ENCODE measurements at places on chromosomes 7 and 10.

GRCh38 chr10:70891627-70892026, 3.3 kb upstream of the PCBD1 start:
- DNase-seq, result no peak

DNA sequence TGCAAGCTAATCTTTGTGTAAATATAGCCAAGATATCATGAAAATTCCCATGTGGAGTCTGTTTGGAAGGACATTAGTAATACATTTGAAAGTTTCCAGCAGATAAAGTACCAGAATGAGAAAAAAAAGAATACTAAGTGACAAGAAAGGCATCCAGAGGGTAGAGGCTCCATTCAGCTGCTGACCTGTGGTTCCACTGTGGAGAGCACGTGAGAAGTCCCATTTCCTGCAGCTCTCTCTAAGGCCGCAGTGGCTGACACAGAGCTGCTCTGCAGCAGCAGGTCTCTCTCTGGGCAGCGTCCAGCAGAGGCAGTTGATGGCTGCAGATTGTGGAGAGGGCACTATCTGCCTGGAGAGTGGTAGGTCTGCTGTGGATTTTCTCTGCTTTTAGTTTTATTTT, 100.1 kb upstream of the TMEM72 start:
- no peak for DNase-seq

- DNase-seq, result no peak
Measured at GRCh38 chr7:132858251-132858650, 223.6 kb downstream of the CHCHD3 start.

DNA sequence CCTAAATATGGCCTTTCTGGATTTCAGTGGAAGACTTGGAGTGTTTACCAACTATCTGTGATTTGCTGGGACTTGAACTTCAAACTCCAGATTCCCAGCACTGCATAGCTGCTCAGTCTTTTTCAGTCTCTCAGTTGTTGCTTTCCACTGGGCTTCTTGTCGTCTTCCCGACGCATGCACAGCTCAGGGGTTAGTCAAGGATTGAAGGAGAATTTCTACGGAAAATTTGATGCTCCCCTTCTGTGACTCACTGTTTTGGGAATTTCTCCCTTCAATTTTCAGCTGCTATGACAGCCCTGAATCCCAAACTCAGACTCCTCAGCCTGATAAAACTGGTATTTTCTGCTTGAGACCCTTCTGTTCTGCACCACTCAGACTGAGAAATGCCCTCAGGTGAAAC, 91.7 kb downstream of the CYP26A1 start:
- no peak for DNase-seq

GRCh38 chr10:95374597-95375209, 83.9 kb upstream of the PDLIM1 start:
- DNase-seq, result peak; percentile 31

- DNase-seq, result no peak
Measured at GRCh38 chr7:116981939-116982338, 28.6 kb downstream of the ST7 start.

DNA sequence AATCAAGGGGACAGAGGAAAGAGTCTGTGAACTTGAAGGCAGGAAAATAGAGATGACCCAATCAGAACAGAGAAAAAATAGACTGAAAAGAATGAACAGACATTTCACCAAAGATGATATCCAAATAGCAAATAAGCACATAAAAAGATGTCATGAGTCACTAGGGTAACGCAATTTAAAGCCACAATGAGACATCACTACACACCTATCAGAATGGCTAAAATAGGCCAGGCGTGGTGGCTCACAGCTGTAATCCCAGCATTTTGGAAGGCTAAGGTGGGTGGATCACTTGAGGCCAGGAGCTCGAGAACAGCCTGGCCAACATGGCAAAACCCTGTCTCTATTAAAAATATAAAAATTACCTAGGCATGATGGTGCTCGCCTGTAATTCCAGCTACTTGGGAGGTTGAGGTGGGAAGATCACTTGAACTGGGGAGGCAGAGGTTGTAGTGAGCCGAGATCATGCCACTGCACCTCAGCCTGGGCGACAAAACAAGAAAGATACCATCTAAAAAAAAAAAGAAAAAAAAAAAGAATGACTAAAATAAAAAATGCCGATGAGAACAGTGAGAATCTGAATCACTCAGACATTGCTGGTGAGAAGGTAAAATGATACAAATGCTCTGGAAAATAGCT, 100.9 kb downstream of the LHPP start:
- DNase-seq, result no peak

DNA sequence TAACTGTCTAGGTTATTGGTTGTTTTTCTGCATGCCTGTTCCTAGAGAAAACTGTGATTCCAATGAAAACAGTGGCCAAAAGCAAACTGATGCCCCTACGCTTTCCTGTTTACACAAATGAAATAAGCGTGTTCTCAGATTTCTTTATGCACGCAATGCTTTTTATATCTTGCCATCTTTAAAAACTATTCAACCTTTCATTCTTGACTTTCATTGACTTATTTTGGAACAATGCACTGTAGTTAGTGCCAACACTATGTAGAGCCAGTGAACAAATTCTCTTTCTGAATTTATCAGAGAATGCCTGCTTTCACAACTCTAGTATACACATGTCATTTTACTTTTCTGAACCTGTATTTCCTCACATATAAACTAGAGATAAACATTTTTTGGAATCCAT, 86.6 kb downstream of the CABCOCO1 start:
- DNase-seq, result no peak

DNA sequence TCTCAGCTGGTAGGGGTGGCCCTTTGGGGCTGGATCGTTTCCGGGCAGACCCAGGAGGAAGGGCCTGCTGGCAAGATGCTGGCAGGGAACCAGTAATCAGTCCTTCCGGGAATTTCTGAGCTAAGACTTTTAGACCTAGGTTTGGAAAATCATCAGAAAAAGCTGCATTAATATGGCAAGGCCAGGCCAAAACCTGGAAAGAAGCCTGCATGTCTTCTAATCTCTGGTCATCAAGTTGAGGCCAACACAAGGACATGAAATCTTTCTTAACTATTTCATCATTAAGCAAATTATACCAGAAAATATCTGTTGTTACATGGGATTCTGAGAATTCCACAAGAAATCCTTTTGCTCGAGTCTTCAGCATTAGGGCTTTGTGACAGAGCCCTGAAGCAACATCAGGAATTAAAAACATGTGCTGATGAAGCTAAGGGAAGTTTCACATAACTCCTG, 19.9 kb downstream of the CPA1 start:
- no peak for DNase-seq

DNA sequence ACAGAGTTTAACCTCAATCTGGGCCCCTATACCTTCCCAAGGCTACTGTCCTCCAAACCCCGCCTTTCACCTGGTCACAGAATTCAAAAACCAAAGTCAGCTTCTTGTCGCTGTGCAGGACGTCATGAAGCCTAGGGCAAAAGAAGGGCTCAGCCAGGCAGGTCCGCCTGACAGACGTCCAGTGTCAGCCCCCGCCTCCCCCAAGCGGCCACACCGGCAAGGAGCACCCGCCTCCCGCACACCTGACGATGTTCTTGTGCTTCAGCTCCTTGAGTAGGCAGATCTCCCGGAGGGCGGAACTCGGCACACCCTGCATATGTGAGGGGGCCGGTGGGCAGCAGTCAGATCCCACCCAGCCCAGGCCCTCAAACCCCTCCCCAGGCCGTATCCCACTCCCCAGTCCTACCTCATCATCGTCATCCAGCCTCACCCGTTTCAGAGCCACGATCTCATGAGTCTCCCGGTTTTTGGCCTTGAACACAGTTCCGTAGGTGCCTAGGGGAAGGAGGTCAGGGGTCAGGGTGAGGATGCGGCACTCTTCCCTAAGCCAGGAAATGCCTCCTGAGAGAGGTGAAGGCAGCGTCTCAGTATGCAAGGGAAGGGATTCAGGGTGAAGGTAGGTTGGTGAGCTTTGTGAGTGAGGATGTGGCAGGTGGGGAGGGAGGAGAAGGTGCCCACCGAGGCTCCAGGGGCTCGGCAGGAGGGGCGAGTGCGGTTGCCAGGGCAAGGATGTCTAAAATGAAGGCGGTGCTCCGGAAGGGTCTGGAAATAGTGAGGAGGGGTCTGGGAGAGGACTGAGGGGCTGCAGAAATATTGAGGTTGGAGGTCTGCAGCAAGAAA, 811 bp downstream of the CDK5 start:
- peak; percentile 41 for DNase-seq
